Stimulated activated CD4-positive, alpha-beta T cell treated with anti-CD3 and anti-CD28 coated beads, TNF-alpha, amount 100 ng/mL, for 4 hours (primary cell): ENCODE measurements at places on chromosomes 5 and 9.
A peak's percentile ranks its signal among the peaks of the same experiment; 100 is the strongest.

DNA sequence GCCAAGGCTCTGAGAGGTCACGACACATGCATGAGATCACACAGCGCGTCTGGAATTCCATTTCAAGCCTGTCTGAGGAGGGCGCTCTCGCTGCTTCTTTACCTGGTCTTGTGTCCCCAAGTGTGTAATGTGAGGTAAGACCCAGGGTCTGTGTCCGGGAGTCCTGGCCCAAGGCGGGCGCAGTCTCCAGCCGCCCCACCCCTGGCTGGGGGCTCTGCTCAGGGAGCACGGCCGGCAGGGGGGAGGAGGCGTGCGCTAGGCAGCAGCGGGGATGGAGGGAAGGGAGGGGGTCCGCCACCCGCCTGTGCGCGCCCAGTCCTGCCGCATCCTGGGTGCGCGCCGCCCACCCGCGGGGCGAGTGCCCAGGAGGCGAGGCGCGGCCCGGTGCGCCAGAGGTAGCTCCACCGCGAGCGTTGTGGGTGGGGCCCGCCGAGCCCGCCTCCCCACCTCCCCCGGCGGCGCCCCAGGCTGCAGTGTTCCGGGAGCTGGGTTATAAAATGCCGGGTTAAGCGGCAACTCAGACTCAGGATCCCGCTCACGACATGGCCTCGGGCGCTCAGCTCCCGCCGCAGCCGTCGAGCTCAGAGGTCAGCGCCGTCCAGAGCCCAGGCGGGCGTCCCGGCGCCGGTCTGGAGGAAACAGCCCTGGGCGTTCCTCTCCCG, at the start of gene CCNI2:
Gene CCNI2, plus strand, starts transcription at position 473 of the 662 bp plus-strand sequence. Its CDS starts 70 bp downstream, at position 543.
- DNase-seq, result peak; percentile 50

DNA sequence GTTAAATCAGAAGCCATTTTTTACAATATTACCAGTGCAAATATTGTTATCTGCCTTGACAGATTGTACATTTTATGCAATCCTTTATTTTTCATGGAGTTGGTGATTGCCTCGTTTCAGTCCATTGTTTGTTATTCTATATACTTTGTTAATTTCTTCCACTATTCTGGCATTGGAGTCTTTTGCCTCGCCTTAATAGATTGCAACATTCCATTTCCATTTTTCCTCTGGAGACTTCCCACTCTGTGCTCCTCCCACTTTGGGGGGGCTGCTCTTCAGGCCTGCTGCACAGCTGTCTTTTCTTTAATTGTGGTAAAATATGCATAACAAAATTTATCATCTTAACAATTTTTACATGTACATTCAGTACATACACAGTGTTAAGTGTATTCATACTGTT, 4.4 kb upstream of the DCAF10 start:
- no peak for DNase-seq

DNA sequence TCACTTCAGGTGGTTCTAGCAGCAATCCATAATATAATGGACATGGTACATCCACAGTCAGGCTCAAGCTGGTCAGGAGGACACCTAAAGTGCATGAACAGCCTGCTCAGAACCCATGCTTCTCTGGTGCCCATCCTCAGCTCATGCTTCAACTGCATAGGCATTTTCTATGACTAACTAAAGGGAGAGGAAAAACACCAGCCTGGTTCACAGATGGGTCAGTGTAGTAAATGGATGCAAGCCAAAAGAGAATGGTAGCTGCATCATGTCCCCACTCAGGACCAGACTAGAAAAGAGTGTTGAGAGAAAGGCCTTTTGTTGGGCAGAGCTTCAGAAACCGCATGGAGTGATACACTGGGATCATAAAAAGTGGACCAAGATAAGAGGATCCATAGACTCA, 556.6 kb downstream of the TLE1 start:
- DNase-seq, result no peak

- no peak for DNase-seq
These were observed 958.3 kb upstream of the CDH9 start for GRCh38 chr5:27996665-27997064.

DNA sequence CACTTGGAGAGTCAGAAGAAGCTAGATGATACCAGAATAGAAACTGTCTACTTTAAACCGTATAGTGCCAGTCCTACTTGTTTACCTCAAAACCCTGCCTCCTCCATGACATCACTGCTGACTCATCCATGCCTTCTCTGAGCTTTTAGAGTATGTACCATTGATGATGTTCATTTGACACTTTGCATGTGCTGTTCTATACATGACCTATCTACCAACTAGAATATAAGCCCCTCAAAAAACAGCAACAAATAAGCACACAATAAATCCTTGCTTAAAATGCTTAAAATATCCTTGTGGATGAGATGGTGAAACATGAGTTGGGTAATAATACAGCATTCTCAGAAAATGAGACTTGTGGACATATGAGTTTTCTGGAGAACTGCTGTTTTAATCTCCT, 2.6 kb downstream of the CTNNAL1 start:
- DNase-seq, result peak; percentile 40

GRCh38 chr9:137689745-137690529, 71.1 kb downstream of the EHMT1 start:
- no peak for DNase-seq

GRCh38 chr9:75810063-75810462, 80.4 kb upstream of the PCSK5 start:
- DNase-seq, result no peak

DNA sequence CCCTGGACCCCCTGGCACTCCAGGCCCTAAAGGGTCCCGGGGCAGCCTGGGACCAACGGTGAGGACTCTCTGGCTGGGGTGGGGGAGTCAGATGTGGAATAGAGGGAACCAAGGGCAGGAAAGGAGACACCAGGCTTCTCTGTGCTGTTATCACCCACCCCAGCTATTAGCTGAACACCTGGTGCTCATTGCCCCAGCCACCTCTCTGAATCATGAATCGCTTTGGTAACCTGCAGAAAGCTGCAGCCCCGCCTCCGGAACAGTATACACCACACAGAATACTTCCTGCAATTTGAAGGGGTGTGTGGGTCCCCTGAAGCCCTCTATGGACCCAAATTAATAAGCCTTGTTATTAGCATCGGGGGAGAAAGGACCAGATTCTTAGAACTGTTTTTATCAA, 40.4 kb upstream of the ORM1 start:
- DNase-seq, result no peak

- DNase-seq, result no peak
These were observed 363.9 kb upstream of the SEMA6A start for GRCh38 chr5:116938488-116938887.
